ENCODE measurements at places on chromosomes 11 and 22.

DNA sequence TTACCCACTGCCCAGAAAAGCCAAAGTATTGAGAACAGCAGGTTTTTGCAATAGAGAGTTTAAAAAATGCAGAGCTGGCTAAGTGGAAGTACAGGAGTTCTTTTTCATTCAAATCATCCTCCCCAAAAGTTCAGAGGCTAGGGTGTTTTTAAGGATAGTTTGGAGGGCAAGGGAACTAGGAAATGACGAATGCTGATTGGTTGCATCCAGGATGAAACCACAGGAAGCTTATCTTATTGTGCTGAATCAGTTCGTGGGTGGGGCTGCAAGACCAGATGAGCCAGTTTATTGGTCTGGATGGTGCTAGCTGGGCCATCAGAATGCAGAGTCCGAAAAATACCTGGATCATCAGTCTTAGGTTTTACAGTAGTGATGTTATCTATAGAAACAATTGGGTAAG, 1427.1 kb downstream of the LRRC4C start:
- DNase-seq = no peak

GRCh38 chr11:110710628-110711381, 1.4 kb downstream of the ARHGAP20 start:
- DNase-seq = no peak

DNA sequence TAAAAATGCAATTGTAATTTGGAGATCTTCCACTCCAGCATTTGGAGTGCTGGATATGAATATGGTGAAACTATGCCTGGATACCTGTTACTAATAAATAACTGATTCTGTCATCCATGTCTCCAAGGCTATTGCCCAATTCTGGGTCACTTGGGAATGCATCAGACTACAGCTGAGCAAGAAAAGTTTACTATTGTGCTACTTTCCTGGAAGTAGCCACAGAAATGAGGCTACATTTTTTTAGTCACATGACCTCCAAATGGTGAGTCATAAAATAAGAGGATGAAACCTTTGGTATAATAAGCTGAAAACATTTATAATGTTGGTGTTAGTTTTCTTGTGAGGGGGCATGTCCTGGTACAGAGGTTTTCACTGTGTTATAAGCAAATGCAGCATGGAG, 44.4 kb downstream of the DCDC1 start:
- no peak for DNase-seq

GRCh38 chr22:20580179-20580578, 72.8 kb downstream of the MED15 start:
- no peak for DNase-seq

GRCh38 chr22:31653944-31654343, 8.1 kb downstream of the PISD start:
- no peak for DNase-seq
